ENCODE measurements at places on chromosomes 2 and 18. TPM values are rescaled to one million over a fixed set of nuclear protein-coding genes. Genes with fewer than 3 reads are reported as not detected.

The REG3A gene
- total RNA-seq: 0.31 TPM

GRCh38 chr2:1137913-1138391, 187.3 kb downstream of the SNTG2 start:
- DNase-seq: no peak

- DNase-seq: no peak
Measured at GRCh38 chr2:190999058-190999457, 14.9 kb downstream of the STAT1 start.

- DNase-seq: no peak
Measured at GRCh38 chr2:36408198-36408703, 52.7 kb downstream of the CRIM1 start.

DNA sequence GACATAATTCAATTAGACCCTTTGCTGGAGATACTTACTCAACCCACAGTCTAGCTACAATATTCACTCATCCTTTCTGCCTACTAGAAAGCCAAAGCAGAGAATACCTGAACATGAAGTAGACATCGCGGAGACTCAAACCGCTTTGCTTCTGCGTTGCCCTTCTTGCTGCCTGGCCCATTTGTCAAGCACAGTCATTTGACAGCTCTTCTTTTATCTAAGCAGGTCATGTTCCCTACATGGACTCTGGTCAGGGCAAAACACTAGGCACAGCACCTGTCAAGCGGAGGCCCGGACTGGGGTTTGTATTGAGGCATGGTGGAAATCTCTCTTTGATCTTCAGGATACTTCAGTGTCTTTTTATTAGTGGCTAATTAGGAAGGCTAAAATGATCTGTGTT, 89.7 kb downstream of the FARSB start:
- DNase-seq: no peak
